T-helper 22 cell (primary cell): ENCODE measurements at places on chromosomes 11 and 22.

- DNase-seq: no peak
Observed at GRCh38 chr11:9533736-9534473, 39.6 kb upstream of the WEE1 start.

- no peak for DNase-seq
Observed at GRCh38 chr11:58919561-58919960, 19.7 kb upstream of the GLYATL1 start.

DNA sequence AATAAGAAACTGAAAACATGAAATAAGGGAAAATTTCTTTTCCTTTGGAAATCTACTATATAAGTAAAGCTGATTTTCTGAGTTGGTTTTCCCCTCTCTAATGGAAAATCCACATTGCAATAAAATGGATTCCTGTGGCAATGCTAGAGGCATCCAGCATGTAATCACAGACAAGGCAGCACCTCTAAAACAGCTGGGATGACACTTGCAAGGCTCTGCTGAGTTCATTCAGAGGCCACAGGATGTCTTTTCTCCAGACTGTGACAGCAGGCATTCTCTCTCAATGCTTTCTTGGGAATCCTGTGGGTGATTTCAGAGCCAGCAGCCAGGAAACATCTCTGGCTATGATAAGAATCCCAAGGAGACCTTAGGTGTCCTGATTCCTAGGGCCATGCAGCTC is 201.3 kb upstream of the BLID start:
- DNase-seq: no peak

- DNase-seq: no peak
Observed at GRCh38 chr22:45546333-45547015, 43.8 kb downstream of the FBLN1 start.

- no peak for DNase-seq
Observed at GRCh38 chr11:64998690-64999431, 2.1 kb upstream of the BATF2 start.

- DNase-seq: no peak
Observed at GRCh38 chr11:94956963-94957362, 16.4 kb downstream of the CWC15 start.

DNA sequence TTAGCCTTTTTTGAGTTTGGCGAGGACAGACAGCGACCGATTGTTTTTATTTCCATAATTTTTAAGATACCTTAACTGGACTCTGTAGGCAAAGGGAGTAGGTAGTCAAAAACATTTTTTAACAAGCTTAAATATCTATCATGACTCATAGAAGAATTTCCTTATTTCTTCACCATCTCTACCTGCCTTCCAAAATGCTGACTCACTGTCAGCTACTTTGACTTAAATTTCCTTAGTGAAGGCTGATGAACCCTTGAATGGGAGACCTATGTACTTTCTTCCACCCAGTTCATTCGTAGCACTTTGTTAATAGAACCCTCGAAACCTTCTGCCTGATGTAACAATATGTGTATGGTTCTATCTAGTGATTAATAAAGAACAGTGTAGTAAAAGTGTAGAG is 1.1 kb upstream of the MTMR2 start:
- no peak for DNase-seq

- no peak for DNase-seq
Observed at GRCh38 chr11:95279921-95280868, 49.2 kb upstream of the SESN3 start.

GRCh38 chr11:5534046-5534445 is 14.3 kb downstream of the OR52H1 start:
- no peak for DNase-seq

DNA sequence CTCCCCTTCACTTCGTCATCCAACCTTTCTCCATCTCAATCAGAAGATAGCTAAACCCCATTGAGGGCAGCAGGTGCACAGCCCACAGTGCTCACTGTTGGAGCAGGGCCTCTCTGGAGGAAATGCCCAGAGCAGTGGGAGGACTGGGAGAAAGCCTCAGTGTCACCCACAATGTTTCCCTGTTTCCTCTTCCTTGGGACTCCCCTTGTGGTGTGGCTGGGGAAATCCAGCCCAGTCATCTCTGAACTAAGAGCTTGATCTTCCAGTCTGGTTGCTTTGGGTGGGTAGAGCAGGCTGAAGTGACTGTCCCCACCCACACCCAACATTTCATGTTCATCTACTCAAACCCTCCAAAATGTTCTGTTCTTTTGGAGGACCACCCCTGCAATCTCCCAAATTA is 29.8 kb upstream of the EED start:
- DNase-seq: no peak

- DNase-seq: no peak
Observed at GRCh38 chr11:102422817-102423712, 29.5 kb downstream of the TMEM123 start.

DNA sequence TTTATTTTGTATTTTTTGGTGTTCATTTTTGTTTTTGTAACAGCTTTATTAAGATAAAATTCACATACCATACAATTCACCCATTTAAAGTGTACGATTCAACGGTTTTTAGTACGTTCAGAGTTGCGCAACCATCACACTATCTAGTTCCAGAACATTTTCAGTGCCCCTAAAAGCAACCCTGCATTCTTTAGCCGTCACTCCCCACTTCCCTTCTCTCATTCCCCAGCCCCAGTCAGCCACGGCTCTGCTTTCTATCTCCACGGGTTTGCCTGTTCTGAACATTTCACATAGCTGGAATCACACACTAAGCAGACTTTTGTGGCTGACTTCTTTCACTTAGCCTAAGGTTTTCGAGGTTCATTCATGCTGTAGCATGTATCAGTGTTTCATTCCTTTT is 9.6 kb upstream of the KCNQ1OT1 start:
- DNase-seq: no peak

DNA sequence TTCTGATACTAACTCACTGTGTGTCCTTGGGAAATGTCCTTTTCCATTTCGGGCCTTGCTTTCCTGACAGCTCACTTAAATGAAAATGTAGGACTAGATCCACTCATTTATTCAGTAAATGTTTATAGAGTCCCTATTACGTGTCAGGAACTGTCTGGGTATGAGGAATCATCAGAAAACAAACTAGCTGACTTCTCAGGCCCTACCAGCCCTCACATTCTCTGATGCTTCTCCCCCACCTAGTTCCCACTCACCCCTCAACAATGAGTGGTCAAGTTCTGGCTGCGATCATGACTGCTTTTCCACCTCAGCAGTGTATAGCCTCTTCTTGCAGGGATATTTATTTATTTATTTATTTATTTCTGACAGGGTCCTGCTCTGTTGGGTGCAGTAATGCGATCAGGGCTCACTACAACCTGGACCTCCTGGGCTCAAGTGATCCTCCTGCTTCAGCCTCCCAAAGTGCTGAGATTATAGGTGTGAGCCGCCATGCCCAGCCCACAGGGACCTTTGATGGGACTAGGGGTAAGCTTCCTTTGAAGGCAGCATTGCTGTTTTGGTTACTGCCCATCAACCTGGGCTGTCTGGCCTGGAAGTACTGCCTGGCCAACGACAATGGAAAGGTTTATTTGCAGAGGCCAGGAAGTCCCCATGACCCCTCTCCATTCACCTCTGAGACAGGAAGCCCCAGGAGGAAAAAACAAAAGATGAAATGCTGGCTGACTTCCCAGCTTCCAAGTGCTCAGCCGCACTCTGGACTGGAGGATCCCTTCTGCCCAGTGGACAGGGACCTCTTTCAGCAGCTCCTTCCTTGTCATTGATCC is 33.1 kb upstream of the POLD3 start:
- DNase-seq: no peak

- DNase-seq: no peak
Observed at GRCh38 chr22:28582806-28583205, 96.8 kb downstream of the TTC28 start.

GRCh38 chr11:3859373-3859881 is 4.0 kb downstream of the STIM1 start:
- no peak for DNase-seq

DNA sequence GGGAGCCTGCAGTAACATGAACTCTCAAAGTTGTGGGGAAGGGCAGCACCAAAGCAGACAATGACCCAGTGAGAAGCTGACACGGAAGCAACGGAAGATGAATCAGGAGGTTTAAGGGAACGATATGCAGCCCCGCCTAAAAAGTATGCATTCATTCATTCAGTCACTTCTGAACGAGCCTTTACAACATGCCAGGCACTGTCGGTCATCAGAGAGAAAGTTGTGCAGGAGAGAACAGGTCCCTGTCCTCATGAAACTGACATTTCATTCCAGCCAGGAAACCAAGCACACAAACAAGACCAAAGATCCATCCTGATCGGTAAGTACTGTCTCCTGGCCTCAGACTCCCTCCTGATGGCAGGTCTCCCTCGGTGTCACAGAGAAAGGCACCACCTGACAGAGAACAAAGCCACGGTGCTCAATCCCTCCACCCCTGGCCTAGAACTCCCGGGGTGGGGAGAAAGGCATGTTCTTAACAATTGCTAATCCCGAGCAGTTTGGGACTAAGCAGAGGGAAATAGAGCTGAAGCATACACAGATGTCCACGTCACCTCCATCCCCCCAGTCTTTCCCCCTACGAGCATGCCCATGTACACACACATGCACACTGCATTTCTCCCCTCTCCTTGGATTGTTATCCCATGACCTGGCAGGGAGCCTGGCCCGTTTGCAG is 49.3 kb downstream of the LRFN4 start:
- DNase-seq: no peak

DNA sequence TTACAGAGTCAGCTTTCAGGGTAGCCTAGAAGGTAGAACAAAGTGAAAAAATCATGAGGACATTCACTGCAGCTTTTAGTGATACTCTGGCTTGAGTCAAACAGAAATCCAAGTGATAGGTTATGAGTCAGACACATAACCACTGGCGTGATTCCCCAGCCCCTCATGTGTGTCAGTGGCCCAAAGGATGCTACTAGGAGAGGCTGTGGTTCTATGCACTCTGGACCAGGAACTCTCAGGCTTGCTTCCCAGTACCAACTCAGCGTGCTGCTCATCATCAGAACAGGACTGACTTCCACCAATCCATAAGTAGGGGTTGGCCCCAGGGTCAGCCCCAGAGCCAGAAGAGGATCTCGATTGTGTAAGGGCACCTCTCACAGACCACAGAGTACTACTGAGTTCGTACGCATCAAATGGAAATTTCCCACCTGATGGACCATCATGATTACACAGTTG is 116.8 kb downstream of the MED15 start:
- DNase-seq: no peak

- DNase-seq: no peak
Observed at GRCh38 chr22:37098976-37099591, 10.4 kb downstream of the TMPRSS6 start.

DNA sequence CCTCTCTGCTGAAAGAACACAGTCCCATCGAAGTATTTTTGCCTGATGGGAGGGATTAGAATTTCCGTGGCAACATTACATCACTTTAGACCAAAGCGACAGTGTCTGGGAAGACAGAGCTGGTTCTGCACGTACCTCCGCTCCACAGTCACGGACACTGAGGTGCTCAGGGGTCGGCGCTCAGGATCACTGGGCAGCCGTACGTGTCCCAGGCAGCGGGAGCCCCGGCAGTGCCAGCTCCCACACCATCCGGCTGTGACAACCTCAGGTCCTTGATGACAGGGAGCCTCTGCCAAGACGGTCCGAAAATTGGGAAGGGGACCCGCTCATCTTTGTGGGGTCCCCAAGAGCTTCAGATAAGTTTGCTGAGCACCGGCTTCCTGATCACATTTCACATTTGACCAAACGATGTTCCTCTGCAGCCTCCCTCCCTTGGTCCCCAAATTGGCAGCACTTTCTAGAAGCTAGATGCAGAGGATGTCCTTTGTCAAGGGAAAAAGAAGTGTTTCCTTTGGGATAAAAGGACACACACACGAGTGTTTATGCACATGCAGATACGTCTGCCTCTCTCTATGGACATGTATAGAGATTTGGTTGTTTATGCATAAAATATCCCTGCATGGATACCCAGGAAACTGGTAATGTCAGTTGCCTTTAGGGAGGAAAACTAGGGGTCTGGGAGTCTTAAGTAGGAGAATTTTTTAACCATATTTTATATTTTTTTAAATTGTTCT is 61.6 kb upstream of the LINC01488 start:
- DNase-seq: no peak

- DNase-seq: no peak
Observed at GRCh38 chr11:32448232-32448631, 12.9 kb upstream of the WT1 start.

DNA sequence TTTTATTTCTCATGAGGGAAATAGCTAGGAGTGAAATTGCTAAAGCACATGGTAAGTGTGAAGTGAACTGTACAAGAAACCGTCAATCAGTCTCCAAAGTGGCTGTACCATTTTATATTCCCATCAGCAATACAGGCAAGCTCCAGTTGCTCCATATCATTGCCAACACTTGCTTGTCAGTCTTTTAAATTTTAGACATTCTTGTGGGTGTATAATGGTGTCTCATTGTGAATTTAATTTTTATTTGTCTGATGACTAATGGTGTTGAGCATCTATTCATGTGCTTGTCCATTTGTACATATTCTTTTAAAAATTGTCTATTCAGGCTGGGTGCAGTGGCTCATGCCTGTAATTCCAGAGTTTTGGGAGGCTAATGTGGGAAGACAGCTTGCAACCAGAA is 34.1 kb upstream of the SMCO4 start:
- no peak for DNase-seq

DNA sequence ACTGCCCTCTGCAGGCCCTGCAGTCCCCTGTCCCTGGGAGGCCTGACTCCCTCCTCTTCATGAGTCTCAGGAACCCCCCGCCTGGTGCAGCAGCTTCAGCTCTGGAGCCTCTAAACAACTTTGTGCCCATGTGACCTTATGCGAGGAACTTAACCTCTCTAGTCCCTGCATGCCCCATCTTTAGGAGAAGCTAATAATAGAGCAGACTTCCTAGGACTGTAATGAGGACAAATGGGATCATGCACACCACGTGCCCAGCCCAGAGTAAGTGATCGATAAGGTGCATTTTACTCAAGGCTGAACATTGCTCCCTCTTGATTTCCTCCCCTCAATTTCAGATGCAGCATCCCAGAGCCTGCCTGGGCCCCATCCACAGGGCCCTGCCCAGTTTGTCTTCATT is 19.0 kb downstream of the KCNJ4 start:
- DNase-seq: no peak
